ENCODE measurements at places on chromosomes 16 and 17.
A peak's percentile ranks its signal among the peaks of the same experiment; 100 is the strongest.

GRCh38 chr16:30054451-30054850, 11.1 kb upstream of the ALDOA start:
- peak; percentile 15 for DNase-seq

GRCh38 chr16:53503991-53504663, 1.1 kb upstream of the AKTIP start:
- DNase-seq, result peak; percentile 69

DNA sequence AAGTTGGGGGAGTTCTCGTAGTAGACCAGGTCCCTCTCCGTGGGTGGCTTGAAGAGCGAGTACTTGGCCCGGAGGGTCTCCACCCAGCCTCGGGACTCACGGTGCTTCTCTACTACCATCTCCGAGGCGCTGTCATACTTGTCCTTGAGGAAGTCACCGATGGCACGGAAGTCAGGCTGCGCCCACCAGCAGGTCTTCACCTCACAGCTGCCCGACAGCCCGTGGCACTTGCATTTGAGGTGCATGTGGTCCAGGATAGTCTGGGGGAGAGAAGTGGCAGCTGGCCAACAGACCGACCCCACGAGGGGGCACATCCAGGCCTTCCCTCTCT, 50.0 kb downstream of the WNT3 start:
- DNase-seq, result no peak

- peak; percentile 57 for DNase-seq
These were observed 77.4 kb upstream of the SMIM36 start for GRCh38 chr17:55588446-55589242.

DNA sequence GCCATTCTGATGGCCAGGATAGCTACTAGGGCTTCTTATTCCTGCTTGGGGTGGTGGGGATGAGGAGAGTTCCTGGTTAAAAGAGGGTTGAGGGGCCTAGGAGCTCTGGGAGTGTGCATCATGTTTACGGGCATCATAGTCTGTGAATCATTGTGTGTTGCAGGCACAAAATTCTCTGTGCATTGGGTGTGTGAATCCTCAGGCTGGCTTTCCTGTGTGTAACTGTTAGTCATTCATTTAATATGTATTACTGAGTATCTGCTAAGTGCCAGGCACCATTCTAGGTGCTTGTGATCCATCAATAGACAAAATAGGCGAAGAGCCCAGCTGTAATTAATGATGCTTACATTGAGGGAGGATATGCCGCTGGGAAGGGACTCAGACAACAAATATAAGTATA, 5.8 kb downstream of the PPY start:
- peak; percentile 21 for DNase-seq

- peak; percentile 77 for DNase-seq
These were observed 476.9 kb upstream of the GOT2 start for GRCh38 chr16:59210955-59211541.

DNA sequence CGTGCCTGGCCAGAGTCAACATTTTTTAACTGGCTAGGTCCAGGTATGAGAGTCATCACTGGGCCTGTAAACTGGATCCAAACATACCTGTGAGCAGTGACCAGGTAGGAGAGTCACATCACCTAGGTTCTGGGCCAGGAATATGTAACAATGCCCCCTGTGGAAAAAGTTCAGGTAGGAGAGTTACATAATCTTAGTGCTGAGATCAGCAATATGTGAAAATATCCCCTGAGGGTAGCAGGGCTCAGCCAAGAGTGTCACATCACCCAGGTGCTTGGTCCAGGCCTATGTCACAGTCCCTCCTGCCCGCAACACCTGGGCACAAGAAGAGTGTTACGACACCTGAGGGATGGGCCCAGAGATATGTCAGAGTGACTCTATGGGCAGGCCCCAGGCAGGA, 2104.7 kb downstream of the TP53TG3F start:
- no peak for DNase-seq

GRCh38 chr16:50802000-50802399, 60.1 kb downstream of the CYLD start:
- DNase-seq, result peak; percentile 51

GRCh38 chr16:14150796-14151195, 79.7 kb downstream of the MRTFB start:
- no peak for DNase-seq

GRCh38 chr16:79985606-79986005, 385.1 kb upstream of the MAF start:
- no peak for DNase-seq

DNA sequence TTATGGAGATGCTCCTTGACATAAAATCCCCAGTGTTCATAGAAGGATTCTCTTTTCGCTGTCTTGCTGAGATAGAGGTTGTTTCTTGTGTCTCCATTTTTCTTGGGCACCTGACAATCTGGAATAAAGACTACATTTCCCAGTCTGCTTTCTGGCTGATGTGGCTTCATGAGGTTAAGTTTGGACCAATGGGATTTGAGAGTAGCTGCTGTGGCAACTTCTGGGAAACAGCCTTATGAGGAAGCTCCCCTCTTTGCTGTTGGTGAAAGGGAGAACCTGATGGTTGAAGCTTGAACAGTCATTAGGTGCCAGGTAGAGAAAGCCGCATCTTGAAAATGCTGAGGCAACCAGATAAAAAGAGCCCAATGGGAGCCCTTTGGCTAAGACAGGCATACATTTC, 24.4 kb downstream of the HS3ST4 start:
- DNase-seq, result no peak

GRCh38 chr17:50924800-50925199, 58.6 kb upstream of the TOB1 start:
- DNase-seq, result no peak

DNA sequence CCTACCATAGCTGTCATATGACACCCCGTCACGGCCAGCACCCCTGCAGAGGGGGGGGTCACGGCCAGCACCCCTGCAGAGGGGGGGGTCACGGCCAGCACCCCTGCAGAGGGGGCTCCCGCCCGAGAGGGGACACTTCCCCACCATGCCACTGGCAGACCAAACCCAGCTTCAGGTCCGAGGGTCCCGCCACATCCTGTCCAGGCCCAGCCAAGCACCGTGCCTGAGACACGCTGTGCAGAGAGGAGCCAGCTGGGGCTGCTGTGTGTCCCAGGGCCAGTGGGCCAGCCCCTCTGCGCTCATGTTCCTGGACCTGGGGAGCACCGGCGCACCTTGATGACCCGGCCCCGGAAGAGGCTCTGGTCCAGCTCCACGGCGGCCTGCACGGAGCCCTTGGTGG, 1.9 kb downstream of the PABPN1L start:
- DNase-seq, result no peak

DNA sequence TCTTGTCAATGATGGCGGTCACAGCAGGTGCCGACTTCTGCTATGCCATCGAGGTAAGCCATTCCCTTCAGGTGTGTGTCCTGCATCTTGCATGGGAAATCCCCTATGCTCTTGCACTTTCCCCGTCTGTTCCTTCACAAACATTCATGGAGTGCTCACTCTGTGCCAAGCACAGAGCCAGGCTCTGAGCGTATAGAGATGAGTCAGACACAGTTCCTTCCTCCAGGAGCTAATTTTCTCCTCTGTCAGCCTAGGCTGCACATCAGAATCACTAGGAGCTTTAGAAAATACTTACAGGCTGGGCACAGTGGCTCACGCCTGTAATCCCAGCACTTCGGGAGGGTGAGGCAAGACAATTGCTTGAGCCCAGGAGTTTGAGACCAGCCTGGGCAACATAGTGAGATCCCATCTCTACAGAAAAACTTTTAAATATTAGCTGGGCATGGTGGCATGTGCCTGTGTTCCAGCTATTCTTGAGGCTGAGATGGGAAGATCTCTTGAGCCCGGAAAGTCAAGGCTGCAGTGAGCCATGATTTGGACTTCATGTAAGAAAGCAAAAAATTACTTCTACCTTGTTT, 14.1 kb downstream of the PRMT7 start:
- no peak for DNase-seq

GRCh38 chr17:62008294-62008693, 56.8 kb downstream of the MED13 start:
- no peak for DNase-seq

DNA sequence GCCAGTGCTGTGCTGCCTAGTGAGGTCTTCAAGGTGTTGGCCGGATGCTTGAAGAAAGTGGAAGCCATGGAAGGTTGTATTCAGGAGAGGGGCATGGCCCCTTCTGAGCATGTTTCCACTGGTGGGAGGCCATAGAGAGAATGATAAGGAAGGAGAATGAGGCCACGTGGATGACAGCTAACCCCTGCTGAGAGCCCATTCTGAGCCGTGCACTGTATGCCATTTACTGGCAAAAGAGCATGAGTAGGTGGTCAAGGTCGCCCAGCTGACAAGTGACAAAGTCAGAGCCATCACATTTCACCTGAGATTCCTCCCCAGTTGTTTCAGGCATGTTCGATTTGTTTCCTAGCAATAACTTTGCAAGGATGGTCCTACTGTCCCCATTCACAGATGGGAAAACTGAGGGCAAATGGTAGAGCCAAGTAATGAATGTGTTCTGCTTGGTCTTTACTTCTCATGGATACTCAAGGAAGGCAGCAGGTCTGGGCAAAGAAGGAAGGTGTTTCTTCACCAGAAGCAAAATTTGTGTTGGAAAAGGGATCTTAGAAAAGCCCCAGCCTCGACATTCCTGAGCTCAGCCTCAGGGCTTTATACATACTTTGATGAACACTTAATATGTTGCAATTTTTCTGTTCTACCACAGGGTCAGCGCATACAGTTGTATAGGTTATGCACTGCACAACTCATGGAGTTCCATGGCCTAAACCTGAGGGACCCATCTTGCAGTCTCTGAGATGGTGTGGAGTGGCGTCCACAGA, 10.5 kb upstream of the NKD1 start:
- DNase-seq, result no peak

DNA sequence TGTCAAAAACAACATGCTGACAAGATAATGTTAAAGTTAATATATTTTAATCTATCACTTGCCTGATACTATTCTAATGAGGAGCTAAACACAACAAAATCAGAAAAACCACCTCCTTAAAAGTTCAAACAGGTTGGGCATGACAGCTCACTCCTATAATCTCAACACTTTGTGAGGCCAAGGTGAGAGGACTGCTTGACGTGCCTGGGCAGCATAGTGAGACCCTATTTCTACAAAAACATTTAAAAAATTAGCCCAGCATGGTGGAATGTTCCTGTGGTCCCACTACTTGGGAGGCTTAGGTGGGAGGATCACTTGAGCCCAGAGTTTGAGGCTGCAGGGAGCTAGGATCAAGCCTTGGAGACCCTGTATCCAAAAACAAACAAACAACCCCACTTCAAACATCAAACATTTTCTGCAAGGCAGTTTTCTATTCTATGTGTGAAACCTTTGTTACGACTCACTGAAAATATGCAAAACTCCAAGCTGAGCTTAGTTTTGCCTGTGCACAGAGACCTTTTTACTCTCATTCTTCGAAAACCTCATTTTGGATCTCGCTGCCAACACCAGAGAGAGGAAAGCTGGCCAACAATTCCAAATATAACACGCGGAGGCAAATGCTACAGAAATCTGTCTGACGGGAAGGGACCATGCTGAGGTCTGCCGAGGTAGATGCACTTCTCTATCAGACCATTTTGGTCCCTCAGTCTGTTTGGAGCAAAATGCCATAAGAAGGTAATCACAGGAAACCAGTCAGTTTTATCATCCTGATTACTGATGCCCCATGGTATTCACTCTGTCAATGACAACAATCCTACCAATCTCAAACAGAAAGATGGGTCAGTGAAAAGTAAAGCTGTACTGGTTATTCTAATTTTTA, 6.2 kb downstream of the PHF12 start:
- DNase-seq, result peak; percentile 38

GRCh38 chr17:1941272-1942065, 83.7 kb downstream of the RTN4RL1 start:
- no peak for DNase-seq

- DNase-seq, result peak; percentile 19
These were observed 23.4 kb downstream of the SMIM36 start for GRCh38 chr17:55487695-55488432.

DNA sequence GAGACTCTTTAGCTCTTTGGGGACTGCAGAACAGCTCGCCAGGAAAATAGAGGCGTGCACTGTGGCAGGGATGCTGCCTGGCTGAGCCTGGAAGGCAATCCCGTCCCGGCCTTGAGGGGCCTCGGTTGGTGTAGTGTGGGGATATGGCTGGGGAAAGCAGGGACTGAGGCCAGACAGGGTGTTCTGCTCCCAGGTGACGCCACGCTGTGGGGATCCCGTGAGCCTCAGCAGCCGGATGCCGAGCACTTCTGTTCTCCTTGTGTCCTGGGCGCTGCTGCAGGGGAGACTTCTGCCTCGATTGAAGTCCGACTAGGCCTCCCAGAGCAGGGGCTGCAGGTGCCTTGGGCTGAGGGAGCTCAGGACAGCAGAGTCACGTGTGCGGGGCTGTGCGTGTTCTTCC, 72.6 kb downstream of the BANP start:
- DNase-seq, result no peak

GRCh38 chr17:3754458-3755334, 31.0 kb downstream of the HASPIN start:
- DNase-seq, result no peak

DNA sequence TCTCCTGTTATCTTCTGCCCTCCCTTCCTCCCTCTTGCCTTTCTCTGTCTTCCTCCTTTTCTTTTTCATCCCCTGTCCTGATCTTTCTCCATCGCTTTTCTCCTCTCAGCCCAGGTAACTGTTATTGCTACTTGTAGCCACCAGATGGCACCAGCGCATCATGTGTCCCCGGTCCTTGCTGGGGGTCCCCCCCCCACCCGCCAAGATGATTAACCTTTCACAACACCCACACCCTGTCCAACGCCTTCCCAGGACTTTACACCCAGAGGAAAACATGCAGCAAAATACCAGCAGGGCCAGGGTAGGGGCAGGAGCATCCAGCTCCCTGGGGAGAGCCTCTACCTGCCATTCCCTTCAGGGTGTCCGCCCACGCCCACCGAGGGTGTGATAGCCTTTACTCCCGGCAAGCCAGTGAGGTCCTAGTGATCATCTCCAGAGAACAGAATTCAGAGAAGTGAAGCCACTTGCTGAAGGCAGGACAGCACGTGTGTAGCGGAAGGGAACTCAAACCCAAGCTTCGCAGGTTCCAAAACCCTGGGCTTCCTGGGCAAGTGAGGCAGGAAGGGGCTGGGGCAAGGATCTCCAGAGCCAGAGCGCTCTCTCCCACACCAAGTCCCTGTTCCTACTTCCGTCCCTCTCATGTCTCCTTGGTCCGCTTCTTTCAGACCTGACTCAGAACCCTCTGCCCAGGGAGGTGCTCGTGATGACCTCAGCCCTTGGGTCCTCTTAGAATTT, 13.4 kb upstream of the TAC4 start:
- DNase-seq, result peak; percentile 50

- no peak for DNase-seq
These were observed 11.3 kb downstream of the AXIN2 start for GRCh38 chr17:65550075-65550662.

- DNase-seq, result no peak
These were observed 7.1 kb downstream of the GRN start for GRCh38 chr17:44351961-44352827.

- DNase-seq, result no peak
These were observed 36.7 kb upstream of the SREBF1 start for GRCh38 chr17:17873450-17873991.

DNA sequence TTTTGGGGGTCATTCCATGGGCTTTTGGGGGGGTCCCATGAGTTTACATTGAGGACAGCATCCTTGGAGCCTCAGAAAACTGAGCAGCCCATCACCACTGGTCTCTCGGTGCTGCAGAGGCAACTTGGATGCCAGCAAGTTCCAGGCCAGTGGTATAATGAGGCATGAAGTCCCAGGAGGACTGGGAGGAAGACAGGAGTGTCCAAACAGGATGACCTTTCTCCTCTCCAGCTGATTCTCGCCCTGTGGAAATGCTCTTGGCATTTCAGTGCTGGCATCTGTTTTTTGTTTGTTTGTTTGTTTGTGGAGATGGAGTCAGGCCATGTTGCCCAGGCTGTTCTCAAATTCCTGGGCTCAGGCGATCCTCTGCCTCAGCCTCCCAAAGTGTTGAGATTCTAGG, 347.6 kb downstream of the SNX29 start:
- no peak for DNase-seq

All from M059J (cell line).